Activated naive CD4-positive, alpha-beta T cell (primary cell): ENCODE measurements at places on chromosomes 12 and 14.

DNA sequence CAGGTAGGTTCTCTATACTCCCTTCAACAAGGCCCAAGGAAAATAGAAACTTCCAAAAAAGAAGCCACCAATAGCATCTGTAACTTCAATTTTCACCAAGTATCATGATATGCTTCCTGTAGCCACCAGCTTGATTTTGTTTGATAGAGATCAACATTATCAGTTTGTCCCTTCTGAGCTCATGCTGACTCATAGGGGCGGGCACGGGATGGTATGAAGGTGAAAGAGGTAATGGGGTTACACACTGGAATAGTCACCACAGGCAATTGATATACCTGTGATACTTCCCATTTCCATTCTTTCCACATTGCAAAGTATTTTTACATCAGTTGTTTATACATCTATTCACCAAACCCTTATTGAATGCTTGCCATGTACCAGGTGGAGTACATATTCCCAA, 134.1 kb downstream of the KCNA5 start:
- no peak for DNase-seq

- no peak for DNase-seq
Observed at GRCh38 chr12:121246893-121247557, 37.1 kb downstream of the P2RX4 start.

- peak; percentile 14 for DNase-seq
Observed at GRCh38 chr12:27780612-27781408, 774 bp upstream of the MANSC4 start.

DNA sequence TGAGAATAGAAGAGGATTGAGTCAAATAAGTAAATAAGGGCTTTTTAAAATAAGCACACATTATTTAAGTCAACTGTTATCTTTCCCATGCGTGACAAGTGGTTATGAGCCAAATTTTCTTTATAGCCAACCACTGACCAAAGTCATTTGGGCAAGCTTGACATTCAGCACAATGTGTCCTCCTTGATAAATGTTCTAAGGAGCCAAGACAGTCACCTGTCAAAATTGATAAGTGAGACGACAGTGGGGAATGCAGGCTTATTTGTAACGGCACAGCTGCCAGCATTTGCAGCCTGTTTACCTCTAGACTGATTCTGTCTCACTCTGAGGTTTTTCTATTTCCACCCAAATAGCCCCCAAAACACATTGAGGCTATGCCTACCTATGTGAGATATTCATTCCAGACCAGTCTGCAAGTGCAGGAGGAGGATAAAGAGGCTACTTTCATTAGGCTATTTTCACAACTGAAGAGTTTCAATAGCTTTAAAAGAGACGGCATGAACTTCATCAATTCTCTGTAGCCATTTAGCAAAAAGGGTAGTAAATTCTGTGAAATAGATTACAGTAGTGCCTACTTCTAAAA, 339.5 kb downstream of the PDZRN4 start:
- DNase-seq, result no peak

- no peak for DNase-seq
Observed at GRCh38 chr12:8082808-8083100, 680 bp downstream of the NECAP1 start.

- DNase-seq, result no peak
Observed at GRCh38 chr14:81831128-81831820, 297.6 kb upstream of the SEL1L start.

- DNase-seq, result no peak
Observed at GRCh38 chr14:73143003-73143402, 6.7 kb downstream of the PSEN1 start.

DNA sequence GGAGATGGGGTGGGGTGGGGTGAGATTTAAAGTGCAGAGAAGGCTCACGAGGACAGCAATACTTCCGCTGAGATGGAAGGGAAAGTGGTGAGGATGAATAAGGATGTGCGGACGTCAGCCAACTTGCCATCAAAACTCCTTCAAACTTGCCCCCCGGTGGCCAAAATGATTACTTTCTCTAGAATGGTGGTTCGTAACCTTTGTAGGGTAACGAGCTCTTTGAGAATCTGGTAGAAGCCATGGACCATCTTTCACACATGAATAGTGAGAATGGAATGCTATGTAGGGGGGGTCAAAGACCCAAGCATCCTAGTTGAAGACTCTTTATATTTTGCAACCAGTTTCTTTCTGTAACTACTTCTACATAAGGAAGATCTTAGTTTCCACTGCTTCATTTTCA, 245.9 kb upstream of the DDHD1 start:
- DNase-seq, result no peak

DNA sequence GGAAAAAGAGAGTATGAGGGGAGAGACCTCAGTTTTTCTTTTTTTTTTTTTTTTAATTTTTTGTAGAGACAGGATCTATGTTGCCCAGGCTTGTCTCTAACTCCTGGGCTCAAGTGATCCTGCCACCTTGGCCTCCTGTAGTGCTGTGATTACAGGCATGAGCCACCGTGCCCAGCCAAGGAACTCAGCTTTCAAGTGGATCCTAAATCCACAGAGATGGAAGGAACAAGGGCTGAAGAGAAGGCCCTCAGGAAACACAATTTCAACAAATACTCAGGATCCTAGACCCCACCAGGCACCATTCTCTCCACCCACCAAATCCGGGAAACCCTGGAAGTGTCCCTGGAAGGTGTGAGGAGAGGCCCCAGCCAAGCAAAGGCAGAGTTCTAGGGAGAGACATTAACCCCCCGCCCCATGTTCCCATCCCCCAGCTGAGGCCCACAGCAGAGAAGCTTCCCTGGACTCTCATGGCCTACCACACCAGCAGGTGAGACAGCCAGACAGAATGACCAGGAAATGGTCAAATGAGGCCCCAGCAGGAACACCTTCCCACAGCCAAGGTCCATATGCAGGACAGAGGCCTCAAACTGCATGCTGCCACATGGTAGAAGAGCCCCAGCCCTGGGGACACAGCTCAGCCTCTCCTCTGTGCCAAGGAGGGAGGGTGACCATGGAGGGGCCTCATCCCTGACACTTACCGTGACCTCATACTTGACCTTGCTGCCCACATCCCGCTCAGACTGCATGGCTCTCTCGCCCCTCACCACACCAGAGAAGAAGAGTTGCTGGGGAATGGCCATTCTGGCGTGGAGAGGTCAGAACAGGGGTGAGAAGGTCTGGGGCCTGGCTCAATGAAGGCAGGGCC, 14.1 kb downstream of the ITGA7 start:
- no peak for DNase-seq

GRCh38 chr12:109714141-109714912, 702 bp downstream of the FAM222A start:
- DNase-seq, result peak; percentile 16

GRCh38 chr14:77335576-77335975, 14.7 kb downstream of the GSTZ1 start:
- DNase-seq, result no peak

DNA sequence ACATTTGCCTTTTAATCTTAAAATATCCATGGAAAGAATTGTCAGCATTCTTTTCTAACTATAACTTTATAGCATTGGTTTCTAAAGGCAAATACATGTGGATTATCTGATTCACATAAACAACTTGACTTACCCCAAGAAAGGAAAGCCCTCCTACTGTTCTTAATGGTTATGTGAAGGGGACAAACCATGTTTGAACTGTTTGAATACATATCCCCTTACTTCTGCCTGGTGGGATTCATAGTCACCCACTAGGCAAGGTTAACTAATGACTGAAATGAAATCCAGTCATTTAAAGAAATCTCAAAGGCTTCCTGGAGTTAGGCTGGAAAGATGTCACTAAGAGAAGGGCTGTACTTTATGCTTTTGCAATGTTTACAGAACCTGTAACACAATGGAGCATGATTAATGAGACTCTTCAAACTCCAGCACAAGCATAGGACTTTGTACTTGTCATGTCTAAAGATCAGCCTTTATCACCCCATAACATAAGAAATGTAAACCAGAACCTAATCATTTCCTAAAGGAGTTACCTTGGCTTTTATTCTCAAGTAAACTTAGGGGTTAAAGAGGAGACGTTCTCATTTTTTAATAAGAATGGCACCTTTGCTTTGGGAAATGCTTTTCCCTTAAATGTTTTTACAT, 10.2 kb upstream of the FLRT2 start:
- DNase-seq, result no peak

DNA sequence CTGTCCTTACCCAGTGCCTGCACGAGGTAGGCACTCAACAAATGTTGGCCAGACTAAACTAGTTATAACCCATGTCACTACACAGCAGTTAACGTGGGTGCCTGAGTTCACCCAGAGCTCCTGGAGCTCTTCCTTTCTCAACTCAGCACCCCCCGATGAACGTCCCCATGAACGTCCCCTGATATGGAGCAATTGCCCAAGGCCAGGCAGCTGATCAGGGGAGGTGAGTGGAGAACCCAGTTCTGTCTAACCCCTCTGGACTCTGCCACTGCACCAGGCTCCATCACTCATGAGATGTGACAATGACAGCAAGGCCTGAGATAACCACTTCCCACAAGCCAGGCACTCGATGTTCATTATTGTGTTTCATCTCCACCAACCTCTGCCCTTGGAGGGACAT, 199.0 kb downstream of the BCL11B start:
- DNase-seq, result no peak

GRCh38 chr14:61749264-61749663, 13.0 kb upstream of the SNAPC1 start:
- no peak for DNase-seq

- DNase-seq, result no peak
Observed at GRCh38 chr14:58543253-58543652, 94.5 kb upstream of the DACT1 start.
